Left ventricle myocardium inferior (tissue), 1 donor: ENCODE measurements at places on chromosomes 3 and 15. TPM values are rescaled to one million over a fixed set of nuclear protein-coding genes. Genes with fewer than 3 reads are reported as not detected.

BFSP2 gene
- total RNA-seq, result not detected

- no peak for DNase-seq
Measured at GRCh38 chr3:183896184-183896583, 11.5 kb upstream of the PARL start.

GRCh38 chr3:12165909-12166308 is 7.2 kb upstream of the TIMP4 start:
- DNase-seq, result no peak

DZIP1L gene
- total RNA-seq, result 4.7 TPM

DNA sequence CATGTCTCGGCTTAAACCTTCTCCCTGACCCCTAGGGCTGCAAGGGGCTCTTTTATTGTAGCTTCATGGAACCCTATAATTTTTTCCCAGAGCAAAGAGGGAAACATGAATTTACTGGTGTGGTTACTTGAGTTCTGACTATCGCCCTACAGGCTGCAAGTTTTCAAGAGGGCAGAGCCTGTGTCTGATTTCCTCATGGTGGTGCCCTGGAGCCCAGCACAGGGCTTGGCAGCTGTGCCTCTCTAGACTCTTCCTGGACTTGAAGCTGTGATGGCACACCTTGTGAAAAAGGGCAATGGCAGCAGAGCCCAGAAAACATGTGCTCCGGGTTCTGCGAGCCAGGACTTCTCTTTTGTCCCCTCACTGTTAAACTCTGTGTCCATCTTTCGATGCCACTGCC is 34.2 kb upstream of the TF start:
- DNase-seq, result no peak

C2CD4B gene
- total RNA-seq, result 1.9 TPM

- no peak for DNase-seq
Measured at GRCh38 chr3:145422556-145422955, 738.4 kb downstream of the PLOD2 start.

ROPN1 gene
- not detected for total RNA-seq

DNA sequence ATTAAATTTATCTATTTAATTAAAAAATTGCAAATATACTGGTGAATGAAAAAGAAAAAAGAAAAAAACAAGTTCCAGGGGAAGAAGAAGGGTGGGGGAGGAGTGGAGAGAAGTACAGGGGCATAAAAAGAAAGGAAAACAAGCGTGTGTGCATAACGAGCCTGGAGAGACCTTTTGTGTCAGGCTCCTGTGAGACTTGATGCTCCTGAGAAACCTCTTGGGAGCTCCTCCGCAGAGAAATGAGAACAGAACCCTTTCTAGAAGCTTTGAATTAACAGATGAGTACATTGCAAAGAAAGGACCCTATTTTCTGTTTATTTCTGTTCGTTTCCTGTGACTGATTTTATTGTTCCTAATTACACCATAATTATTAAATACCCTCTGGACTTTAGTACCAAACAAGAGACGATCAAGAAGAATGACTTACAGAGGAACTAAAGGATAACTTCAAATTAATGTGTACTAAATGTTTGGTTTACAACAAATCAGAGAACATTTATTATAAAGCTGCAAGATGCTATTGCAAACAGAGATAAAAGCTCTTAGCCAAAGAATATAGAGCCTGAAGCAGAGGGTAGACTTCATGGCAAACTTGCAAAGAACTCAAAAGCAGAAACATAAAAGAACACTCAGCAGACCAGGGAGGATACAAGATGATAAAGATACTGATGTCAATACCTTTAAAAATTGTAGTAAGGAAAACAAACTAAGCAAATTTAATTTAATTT is 74.7 kb downstream of the DPPA2 start:
- DNase-seq, result no peak

IQCF5 gene
- total RNA-seq, result not detected

SRGAP3 gene
- 10.3 TPM for total RNA-seq

ISLR2 gene
- total RNA-seq, result 2.6 TPM

ZNF502 gene
- total RNA-seq, result 3.4 TPM

- no peak for DNase-seq
Measured at GRCh38 chr15:89749054-89749453, 2.0 kb downstream of the MESP1 start.

TTLL13 gene
- total RNA-seq, result 0.19 TPM

PIGZ gene
- 3.7 TPM for total RNA-seq

SPESP1 gene
- 7.6 TPM for total RNA-seq

GRCh38 chr3:175648899-175649298 is 789.8 kb downstream of the NAALADL2 start:
- no peak for DNase-seq

DNA sequence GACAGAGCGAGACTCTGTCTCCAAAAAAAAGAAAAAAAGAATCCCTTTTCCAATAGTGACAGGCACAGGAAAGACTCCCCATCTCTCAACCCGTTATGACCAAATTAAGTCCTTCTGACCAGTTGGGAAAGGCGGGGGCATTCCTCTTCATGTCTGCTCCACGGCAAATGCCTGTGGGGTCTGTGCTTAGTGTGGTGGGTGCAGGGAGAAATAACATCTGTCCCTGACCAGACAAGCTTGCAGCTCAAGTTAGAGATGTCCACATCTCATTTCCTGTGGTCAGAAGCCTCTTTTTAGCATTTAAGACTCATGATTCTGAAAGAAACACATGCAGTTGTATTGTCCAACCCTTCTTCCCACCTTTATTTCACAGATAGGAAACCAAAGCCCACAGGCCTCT is 16.2 kb downstream of the PLA1A start:
- no peak for DNase-seq

GRCh38 chr3:188627652-188628051 is 473.7 kb downstream of the LPP start:
- no peak for DNase-seq

GRCh38 chr15:43723151-43723550 is 23.1 kb upstream of the PDIA3 start:
- DNase-seq, result no peak

DNA sequence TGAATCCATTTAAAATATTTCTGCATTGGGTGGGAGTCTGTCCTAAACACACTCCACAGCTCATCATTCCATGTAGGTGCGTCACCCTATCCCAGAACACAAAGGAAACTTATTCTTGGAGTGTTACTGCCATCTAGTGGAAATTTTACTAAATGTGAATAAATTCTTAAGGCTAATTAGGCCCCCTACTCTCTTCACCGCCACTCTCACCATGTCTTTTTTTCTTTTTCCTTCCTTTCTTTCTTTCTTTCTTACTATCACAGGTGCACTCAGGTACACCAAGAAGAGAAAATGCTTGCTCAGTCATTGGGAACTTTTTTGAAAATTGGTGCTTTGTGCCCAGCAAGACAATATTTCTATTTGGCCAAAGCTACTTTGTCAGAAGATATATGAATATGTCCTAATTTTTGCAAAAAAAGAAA is 26.4 kb upstream of the ATP8B4 start:
- no peak for DNase-seq
